Stimulated activated CD4-positive, alpha-beta T cell treated with anti-CD3 and anti-CD28 coated beads, Interleukin-4, amount 100 ng/mL, for 4 hours (primary cell): ENCODE measurements at places on chromosomes 13 and 19.

GRCh38 chr19:45492627-45493470 is 4.0 kb downstream of the RTN2 start:
- DNase-seq = no peak

- DNase-seq = no peak
Measured at GRCh38 chr13:40598569-40598968, 67.9 kb downstream of the FOXO1 start.

DNA sequence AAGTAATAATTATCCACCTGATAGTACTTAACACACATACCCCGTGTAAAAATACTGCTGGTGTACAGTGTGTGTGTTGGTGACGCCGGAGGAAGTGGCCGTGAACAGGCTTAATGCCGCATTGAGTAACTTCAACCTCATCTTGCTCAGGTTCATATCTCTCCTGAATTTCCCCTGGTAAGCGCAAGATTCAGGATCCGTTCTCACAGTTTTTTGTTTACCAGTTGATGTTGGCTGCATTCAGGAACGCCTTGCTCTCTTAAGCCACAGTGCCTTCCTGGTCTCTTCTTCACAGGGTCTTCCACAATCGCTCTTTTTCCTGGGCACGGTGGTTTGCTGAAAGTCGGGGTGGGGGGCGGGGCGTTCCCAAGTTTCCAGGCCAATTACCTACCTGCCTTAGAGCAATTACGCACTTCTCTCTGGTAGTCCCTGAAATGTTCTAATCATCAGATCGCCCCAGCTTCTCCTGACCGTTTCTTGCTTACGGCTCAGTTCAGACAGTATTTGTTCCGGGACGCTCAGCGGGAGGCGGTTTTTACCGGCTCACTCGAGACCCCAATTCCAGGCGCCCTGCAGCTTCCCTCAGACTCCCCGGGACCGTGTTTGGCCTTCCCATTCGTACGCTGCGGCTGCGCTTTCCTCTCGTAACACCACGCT is 706 bp upstream of the DNAJC3 start:
- DNase-seq = peak; percentile 11

DNA sequence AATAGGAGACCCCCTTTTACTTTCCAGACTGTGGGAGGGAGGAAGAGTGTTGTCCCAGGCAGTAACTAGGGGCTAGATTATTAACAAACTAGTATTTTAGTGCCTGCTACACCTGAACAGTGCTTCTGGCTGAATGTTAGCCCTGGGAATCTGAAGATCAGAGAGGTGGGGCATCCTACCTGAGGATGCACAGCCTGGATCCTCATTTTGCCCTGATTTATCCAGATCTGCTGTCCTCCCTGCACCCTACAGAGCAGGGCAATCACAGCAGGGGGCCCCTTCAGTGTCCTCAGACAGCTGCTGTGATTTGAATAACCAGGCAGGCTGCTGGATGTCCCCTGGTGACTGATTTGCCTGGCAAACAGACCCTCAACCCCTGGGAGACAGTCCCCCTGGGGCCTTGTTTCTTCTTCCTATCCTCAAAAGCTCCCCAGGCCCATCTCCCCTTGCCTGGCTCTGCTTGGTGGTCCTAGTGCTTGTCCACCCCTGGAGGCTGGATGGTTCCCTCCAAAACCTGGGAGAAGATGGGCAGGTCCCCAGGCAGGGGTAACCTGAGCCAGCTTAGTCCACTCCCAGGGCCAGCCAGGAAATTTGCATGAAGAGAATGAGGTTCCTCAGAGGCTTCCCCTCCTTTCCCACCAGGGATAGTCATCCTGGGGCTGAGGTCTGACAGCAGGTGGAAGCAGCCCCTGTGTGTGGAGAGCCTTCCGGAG is at the start of gene OVOL3:
Gene OVOL3 (plus strand): TSS at position 657 of the 713 bp plus-strand sequence. CDS start 60 bp downstream, outside the sequence.
- DNase-seq = no peak

DNA sequence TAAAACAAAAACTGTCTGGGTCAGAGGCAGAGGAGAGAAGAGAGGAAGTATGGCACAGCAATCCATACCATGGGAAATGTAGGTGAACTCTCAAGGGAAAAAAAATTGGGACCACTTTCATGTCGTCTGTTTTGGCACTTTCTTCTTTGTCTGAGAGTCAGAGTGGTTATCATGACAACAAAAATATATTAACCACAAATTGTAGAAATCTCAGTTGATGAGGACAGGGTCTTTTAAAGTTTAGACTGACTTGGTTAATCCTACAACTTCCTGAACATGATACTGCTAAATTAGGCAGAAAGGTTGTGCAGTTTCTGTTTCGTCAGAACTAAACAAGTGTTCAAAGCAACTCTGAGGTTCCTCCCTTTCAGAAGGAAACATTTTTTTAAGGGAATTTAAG is 15.2 kb downstream of the KLF5 start:
- DNase-seq = no peak

- no peak for DNase-seq
Measured at GRCh38 chr13:109516186-109516585, 270.2 kb downstream of the IRS2 start.

GRCh38 chr13:88162076-88162702 is 491.0 kb downstream of the SLITRK5 start:
- no peak for DNase-seq

GRCh38 chr13:110784704-110785103 is 71.2 kb downstream of the ING1 start:
- DNase-seq = no peak

- DNase-seq = no peak
Measured at GRCh38 chr19:4775627-4776152, 15.8 kb upstream of the FEM1A start.

- no peak for DNase-seq
Measured at GRCh38 chr19:58397533-58398037, 2.1 kb downstream of the RNF225 start.

DNA sequence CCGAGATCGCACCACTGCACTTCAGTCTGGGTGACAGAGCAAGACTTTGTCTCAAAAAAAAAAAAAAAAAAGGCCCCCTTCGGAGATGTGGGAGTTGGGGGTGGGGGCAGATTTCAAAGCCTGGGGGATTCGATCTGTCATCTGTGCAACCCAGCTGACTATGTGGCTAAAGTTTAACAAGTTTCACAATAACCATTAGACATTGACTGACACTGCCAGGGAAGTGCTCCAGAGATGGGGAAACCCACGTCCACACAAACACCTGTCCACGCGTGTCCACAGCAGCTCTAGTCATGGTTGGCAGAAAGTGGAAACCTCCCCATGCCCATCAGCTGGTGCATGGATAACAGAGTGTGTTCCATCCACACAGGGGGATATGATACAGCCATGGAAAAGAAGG is 37.6 kb upstream of the HOMER3 start:
- no peak for DNase-seq

DNA sequence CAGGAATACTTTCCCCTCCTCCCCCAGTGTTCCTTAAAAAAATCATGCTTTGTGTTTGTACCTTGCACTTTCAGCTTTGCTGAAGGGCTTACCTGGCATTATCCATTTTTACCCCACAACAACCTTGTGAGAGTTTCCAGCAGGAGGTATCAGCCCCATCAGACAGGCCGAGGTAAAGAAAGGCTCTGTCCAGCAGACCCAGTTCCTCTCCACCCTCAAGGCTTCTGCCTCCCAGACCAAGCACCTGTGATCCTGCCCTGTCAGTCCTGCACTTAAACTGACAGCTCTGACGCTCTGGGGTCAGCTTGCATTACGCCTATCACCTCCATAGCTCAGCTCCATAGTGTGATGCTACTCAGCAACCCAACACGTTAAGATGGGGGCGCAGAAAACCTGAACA is 803.1 kb downstream of the UQCRFS1 start:
- DNase-seq = no peak

DNA sequence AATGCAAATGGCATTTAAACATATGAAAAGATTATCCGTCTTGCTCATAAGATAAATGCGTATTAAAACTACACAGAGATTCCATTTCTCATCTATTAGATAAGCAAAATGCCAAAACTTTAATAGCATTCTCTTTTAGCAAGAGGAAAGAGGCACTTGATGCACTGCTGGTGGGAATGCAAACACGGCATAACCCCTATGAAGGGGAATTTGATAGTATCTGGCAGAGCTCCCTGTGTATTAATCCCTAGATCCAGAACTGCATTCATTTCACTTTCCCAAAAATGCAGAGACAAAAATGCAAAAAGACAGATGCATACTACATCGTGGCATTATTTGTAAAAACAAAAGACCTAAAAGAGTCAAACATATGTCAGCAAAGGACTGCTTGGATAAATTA is 193.6 kb upstream of the STARD13 start:
- DNase-seq = no peak

DNA sequence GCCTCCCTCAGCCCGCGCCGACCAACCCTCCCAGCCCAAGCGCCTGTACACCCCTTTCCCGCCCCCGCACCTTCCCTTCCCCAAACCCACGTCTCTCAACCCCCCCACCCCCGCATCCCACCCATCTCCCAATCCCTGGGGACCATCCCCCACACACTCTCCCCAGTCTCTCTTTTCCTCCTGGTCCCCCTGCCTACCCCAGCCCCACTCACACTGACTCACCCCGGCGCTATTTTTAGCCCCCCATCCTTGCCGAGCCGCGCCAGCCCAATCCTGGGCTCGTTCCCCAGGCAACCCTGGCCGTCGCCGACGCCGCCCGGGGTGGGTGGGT is 11.7 kb downstream of the CIC start:
- peak; percentile 52 for DNase-seq

- DNase-seq = no peak
Measured at GRCh38 chr13:60974296-60974695, 441.4 kb downstream of the PCDH20 start.

DNA sequence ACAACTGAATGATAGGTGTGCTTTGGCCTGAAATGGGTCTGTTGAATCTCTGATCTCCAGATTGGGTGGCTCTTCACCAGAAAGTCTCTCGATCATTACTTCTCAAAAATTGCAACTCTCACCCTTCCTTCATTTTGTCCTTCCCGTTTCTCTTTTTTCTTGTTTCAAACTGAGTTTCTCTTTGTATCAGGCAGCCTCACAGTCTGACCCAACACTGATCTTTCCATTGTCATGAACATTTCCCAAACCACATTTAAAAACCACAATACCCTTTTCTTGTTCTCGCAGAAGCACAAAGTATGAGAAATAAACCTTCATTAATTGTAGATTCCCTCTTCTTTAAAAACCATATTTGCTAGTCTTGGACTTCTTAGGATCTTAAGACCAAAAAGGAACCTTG is 33.6 kb upstream of the HMGB1 start:
- DNase-seq = no peak

DNA sequence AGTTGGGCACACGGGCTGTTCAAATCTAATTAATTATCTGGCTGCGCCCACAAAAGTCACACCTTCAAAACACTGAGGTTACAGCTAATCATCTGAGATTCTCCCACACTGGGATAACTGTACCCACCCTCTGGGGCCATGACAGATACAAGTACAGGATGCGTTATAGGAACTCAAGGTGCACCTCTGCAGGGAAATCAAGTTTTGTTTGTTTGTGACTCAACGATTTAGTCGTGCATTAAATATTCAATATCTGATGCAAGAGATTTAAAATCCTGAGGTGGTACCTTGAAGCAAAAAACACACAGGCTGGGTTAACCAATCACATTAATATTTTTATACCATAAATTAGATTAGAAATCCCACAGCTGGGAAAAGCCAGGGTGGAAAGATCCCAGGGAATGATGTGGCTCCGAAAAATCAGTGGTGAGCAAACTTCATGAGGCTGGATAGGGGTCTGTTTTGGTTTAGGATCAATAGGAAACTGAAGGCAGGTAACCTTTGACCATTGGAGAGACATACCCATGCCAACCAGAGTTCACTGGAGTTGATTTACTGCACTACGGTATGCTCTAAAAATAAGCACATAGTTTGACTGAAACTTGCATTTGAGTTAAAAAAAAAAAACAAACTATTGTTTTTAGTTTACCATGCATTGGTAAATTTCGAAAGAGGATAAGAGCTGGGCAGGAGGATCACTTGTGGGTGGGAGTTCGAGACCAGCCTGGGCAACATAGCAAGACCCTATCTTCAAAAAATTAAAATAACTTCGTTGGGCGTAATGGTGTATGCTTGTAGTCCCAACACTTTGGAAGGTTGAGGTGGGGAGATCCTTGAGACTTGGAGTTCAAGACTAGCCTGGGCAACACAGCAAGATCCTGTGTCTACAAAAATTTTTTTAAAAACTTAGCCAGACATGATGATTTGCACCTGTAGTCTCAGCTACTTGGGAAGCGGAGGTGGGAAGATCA is 23.9 kb upstream of the CEBPG start:
- DNase-seq = no peak

DNA sequence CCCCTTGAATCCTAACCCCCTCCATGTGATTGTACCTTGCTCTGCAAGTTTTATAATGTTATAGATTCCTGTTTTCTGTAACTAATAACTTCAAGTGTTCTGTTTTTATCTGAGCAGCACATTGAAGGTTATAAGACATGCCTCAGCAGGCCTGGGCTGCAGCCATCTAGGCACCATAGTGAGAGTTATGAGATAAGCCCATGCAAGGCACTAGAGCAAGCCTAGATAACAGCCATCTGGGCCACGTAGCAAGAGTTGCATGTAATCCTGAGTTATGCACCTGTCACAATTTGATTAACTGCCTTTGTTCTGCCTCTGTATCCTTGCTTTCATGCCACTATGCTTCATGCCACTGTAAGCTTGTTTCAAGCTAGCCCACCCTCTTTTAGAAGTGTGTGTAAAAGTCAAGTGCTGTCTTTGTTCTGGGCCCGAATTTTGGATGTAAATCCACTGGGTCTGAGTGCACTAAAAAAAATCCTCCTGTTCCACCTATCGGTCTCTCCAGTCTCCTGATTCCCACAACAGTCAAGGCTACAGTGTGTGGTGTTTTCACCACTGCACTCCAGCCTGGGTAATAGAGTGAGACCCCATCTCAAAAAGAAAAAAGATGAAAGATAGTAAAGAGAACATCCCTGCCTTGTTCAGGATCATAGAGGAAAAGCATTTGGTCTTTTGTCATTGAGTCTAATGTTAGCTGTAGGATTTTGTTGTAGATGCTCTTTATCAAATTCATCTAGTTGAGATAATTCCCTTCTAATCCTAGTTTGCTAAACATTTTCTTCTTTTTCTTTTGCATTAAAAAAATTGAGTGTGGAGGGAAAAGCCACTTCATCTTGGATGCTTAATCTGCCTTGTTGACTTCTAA is 16.0 kb upstream of the KBTBD6 start:
- no peak for DNase-seq

GRCh38 chr13:29908416-29909080 is 58.1 kb upstream of the UBL3 start:
- DNase-seq = no peak

DNA sequence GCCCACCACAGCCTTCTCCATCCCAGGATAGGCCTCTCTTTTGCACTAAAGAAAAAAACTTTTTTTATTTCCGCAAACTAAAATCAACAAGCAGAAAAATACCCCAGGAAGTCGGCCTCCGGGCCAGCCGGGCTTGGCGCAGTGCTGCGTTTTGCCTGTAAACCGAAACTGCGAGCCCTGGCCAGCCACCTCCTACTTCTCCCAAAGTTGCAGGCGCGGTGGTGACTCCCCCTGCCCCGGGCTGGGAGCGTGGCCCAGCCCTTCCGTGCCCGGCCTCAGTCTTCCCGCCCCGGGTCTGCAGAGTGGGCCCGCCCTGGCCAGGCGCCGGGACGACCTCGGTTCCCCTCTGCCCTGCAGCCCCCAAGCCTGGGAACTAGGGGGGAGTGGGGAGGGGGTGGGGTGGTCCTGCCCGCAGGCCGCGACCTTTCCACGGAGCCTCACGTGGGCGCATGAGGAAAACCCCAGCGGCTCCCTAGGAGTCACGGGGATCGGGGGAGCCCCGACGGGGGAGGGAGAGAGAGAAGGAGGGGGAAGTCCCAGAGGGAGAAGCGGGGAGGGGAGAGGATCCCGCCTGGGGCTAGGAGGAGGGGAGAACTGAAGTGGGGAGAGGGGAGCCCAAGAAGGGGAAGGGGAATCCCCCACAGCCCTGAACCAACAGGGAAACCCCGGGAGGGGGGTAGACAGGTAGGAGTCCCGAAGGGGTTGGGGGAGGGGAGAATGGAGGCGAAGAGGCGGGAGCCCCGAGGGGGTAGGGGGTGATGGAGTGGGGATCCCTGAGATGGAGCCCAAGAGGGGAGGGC is 3.0 kb downstream of the GADD45B start:
- DNase-seq = peak; percentile 79
